ENCODE measurements at places on chromosomes 5 and 9.

GRCh38 chr5:149079883-149080282 lies 17.0 kb upstream of the SH3TC2 start:
- no peak for DNase-seq

GRCh38 chr9:21677834-21678233 lies 124.6 kb upstream of the MTAP start:
- DNase-seq: no peak

DNA sequence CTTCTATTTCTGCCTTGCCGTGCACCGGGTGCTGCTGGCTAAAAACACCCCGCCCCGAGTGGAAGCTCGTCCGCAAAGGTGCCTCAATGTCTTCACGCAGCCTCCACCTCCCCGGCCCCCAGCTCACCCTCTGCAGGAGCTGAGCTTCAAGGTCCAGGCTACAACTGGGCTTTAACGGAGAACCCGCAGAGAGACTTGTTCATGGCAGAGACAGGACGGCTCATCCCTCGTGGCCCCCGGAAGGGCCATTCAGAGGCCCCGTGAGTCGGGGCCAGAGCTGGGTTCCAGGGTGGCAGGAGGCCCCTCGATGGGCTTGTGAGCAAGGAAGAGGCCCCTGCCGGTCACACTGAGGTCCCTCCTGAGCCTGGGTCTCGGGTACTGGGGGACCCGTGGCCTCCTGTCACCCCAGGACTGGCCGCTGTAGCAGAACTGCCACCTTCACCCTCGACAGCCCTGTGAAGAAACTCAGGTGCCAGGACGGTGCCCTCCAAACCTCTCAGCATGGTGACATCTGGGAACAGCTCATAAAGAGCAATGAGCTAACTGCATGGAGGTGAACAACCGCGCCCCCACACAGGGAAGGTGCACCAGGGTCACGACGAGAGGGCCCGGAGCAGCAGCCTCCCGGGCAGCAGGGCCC lies 58.0 kb upstream of the UBAC1 start:
- DNase-seq: no peak

GRCh38 chr5:67537439-67538148 lies 341.0 kb upstream of the CD180 start:
- no peak for DNase-seq

- no peak for DNase-seq
Measured at GRCh38 chr5:59332236-59332973, 561.1 kb downstream of the PDE4D start.

- DNase-seq: no peak
Measured at GRCh38 chr5:115487756-115488155, 56.8 kb downstream of the FEM1C start.

GRCh38 chr5:155004138-155004744 lies 9.3 kb upstream of the KIF4B start:
- DNase-seq: no peak

DNA sequence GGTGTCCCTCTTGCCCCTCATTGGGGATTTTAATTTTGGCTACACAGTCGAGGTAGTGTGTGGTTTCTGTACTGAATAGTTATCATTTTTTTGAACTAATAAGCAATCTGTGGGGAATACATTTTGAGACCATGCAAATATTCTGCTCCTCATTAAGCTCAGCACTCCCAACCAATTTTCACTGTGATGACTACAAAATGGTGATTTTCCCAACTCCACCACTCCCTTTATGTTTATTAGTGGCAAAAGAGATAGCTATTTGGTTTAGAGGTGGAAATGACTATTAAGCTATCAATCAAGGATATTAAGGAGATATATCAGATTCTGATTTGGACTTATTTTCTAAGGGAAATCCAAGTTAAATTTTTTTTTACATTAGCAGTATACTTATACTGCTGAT lies 62.9 kb downstream of the FOCAD start:
- no peak for DNase-seq

GRCh38 chr5:36111238-36111637 lies 40.4 kb downstream of the LMBRD2 start:
- DNase-seq: no peak

- no peak for DNase-seq
Measured at GRCh38 chr9:81137976-81138568, 551.3 kb downstream of the TLE1 start.

DNA sequence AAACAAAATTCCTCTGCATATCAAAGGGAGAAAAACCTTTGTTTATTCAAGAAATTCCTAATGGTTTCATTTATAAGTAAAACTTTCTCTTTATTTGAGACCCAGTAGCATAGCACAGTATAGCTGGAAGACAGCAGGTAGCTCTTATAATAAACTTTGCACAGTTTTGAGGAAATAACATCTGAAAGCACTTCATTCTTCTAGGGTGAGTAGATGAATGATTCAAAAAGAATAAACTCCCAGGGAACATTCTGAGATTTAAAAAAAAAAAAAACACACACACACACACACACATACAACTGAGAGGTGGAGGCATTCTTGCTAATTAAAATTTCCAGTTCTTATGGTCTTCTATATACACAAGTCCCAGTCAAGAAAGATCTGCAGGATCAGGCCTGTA lies 197.3 kb downstream of the BNC2 start:
- DNase-seq: no peak

- DNase-seq: no peak
Measured at GRCh38 chr9:110283751-110284150, 27.4 kb upstream of the TXN start.

DNA sequence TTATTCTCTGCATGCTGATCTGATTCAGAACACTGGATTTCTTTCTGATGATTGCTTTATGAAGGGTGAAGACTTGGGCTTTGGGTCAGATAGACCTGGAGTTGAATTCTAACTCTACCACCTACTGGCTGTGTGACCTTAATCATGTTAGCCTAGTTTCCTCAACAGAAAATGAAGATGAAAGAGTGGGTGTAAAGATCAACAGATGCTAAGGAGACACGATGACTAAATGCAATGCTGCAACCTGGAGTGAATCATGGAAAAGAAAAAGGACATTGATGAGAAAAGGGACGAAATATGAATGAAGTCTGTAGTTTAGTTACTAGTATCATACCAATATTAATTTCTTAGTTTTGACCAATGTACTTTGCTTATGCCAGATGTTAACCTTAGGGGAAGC lies 27.8 kb upstream of the DENND1A start:
- no peak for DNase-seq

DNA sequence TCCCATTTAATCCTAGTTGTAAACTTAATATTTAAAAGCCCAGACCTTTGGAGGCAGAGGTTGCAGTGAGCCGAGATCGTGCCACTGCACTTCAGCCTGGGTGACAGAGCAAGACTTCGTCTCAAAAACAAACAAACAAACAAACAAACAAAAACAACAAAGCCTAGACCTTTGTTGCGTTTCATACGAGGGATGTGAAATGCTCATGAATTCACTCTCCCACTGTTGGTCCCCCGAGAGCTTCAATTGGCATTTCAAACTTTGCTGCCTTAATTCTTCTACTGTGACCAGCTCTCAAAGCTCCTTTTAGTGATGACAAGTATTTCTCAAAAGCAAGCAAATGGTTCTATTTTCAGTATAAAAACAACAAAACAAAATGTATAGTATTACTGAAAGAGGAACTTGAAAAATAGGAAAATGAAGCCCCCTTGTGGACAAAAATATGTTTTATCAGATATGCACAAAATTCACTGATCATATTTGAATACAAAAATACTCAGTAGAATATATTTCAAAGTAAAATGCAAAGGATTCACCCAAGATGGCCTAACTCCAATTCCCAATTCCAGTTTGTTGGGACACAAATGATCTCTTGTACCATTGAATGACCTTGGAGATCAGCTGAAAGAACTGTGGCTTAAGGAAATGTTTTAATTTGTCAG lies 140.4 kb downstream of the ESM1 start:
- DNase-seq: no peak

DNA sequence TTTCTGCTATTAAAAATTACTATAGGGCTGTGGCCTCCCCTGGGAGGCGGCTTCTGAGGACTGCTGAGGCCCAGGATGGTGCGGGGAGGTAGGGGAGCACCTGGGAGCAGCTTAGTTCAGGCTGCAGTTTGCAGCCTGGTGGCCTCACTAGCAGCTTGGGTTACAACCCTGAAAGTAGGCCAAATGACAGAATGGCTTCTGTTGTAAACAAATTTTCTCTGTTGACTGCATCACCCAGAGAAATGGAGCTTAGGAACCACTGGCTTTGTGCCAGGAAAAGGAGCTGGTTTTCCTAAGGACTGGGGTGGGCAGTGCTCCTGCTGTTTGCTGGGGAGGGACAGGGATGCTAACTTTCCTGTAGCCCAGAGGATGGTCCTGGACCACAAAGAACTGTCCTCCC lies 130.3 kb downstream of the ENTREP1 start:
- no peak for DNase-seq

- no peak for DNase-seq
Measured at GRCh38 chr5:74313896-74314295, 326.6 kb downstream of the ENC1 start.

GRCh38 chr5:97383996-97384395 lies 200.9 kb upstream of the RIOK2 start:
- no peak for DNase-seq

GRCh38 chr9:112647596-112647995 lies 70.3 kb downstream of the INIP start:
- no peak for DNase-seq

DNA sequence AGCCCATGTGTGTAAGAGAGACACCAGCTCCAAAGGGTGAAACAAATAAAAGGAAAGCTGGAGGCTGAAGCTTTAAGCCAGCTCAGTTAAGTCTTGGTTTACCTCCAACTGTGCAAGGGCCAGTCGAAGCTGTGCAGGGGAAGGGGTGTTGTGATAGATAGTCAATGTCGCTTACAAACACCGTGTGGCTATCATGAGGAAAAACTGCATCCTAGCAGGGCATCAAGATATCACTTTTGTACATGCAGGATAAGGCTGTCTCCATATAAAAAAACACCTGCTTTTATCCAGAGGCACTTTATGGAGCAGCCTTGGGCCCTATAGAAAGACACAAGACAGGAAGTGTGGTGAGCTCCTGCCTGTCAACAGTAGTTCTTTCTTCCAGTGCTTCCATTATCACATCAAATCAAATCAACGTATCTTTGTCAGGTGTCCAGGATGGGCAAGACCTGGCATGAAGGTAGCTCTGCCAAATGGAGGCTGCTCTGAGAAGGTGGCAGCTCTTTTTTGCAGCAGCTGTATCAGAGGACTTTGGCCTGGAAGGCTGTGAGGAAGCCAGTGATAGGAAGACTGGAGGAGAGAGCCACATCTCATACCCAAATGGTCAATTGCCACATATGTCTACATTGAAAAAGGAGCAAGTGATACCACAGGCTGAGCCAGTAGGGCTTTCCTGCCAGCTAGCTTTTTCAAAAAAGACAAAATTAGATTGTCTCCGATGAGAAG lies 29.3 kb upstream of the SELENOP start:
- no peak for DNase-seq

GRCh38 chr5:157165668-157166067 lies 396 bp downstream of the GARIN3 start:
- peak; percentile 74 for DNase-seq

GRCh38 chr5:83653669-83654068 lies 67.0 kb downstream of the HAPLN1 start:
- DNase-seq: no peak

DNA sequence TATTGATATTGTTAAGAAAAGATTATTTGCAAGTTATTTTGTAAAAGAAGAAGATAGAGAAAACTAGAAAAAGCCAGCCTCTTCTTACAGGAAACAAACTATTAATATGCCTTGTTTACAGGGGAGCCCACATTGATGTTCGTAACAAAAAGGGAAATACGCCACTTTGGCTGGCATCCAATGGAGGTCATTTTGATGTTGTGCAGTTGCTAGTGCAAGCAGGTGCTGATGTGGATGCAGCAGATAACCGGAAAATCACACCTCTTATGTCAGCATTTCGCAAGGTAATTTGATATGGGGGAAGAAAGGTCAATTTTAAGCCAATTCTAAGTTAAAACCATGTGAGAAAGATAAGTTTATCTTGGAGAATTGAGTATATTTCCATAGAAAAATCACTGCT lies 37.6 kb upstream of the EIF4EBP3 start:
- DNase-seq: no peak

GRCh38 chr9:124676159-124676551 lies 95.0 kb downstream of the NR6A1 start:
- DNase-seq: no peak

DNA sequence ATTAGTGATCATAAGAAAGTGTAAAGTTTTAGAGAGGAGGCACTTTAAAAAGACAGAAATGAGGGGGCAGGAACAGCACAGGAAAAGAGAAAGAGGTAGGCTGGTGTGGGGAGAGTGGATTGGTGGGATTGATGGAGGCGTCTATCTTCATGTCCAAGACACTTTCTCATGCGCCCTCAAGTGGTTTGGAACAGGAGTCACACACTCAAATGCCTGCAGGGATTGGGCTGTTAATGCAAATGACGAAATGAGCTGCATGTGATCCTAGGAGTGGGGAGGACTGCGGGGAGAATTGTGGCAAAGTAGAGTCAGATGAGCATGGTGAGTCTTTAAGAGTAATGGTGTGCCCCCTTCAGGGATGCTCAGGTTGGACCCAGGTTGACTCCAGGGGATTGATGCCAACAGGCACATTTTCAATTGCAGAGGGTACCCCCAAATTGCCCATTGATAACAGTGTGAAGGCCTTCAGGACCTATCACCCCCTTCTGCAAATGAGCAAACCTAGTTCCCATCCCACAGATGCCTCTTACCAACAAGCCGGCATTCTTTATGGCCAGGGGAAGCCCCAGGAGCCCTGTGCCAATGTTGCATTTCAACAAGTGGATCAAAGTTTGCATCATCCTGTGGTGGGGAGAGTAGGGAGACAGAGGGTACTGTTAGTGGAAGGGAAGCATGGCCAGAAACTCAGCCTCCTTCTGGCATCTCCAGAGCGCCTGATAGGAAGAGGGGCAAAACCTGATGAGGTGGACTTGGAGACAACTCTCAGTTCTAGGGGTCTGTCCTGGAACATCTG lies 5.3 kb downstream of the SLC36A3 start:
- DNase-seq: peak; percentile 48

GRCh38 chr9:70947511-70947910 lies 173.9 kb downstream of the TRPM3 start:
- DNase-seq: no peak

- no peak for DNase-seq
Measured at GRCh38 chr9:91660521-91660920, 236.9 kb upstream of the NFIL3 start.

DNA sequence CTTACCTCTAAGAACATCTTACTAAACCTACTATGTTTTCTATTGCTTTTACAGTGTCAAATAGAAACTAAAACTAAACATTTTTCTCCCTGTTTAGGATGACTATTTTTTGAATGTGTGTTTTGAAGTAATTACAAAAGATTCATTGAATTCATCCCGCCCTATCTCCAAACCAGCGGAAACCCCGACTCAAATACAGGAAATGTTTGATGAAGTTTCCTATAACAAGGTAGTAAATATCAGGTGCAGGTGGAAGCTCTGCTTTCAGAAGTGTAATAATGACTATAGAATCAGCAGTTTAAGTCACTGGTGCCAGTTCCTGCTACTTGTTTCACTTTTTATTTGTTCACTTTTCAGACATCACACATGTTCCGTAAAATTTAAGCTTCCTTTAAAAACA lies 20.0 kb downstream of the ERAP2 start:
- no peak for DNase-seq

GRCh38 chr5:37902323-37902722 lies 62.5 kb upstream of the GDNF start:
- no peak for DNase-seq
